ENCODE measurements at places on chromosomes 7 and 10.

DNA sequence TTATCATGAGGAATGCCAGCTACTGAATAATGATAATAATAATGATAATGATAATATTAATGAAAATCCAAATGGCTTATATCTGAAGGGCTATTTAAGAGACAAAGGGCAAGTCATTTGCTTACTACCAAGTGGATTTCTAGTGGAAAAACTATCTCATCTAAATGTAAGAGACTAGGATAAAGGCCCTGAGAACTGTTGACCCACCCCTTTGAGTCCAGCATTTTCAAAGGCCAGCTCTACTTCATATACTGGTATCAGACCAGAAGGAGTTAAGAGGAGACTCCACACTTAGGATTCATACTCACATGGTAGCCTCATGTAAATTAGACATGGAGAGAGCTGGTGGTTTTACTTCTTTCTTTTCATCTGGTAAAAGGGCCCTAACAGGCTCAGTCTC lies 76.0 kb downstream of the PHYHIPL start:
- DNase-seq, result no peak

DNA sequence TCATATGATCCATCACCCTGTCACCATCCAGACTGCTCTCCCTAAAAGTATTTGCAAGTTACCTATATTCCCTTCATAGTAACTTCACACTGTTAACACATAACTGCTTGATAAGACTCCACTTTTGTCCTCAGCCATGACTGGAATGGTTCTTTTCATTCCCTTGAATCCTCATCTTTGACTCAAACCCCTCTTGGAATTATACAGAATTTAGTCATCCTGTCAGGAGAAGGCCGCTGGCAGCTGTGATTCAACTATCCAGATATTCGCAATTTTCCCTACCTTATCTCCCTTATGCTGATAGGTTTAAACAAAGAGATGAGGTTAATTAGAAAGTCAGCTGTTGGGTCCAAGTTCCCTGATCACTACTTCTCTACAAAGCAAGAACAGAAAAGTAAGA lies 143.0 kb upstream of the HPS1 start:
- DNase-seq, result no peak

GRCh38 chr7:139734395-139734794 lies 43.4 kb downstream of the HIPK2 start:
- no peak for DNase-seq

GRCh38 chr10:42879380-42880254 lies 97.0 kb downstream of the BMS1 start:
- no peak for DNase-seq

DNA sequence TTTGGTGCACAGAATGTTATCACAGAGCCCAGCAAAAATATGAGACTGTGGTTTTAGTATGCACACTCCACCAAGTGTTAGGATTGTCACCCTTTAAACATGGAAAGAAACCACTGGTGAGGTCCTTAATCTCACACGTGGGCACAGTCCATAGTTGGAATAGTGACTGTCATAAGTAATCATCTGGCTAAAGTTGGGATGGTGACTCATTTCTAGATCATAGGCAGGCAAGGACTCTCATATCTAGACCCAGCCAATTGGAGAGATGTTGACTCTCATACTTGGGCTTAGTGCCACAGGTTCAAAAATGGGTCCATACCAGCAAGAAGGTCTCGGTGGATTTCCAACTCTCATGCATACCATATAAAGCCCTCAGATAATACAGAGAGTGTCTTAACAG lies 39.6 kb upstream of the ZNF680 start:
- no peak for DNase-seq

GRCh38 chr10:96671211-96671890 lies 49.0 kb downstream of the PIK3AP1 start:
- DNase-seq, result no peak

DNA sequence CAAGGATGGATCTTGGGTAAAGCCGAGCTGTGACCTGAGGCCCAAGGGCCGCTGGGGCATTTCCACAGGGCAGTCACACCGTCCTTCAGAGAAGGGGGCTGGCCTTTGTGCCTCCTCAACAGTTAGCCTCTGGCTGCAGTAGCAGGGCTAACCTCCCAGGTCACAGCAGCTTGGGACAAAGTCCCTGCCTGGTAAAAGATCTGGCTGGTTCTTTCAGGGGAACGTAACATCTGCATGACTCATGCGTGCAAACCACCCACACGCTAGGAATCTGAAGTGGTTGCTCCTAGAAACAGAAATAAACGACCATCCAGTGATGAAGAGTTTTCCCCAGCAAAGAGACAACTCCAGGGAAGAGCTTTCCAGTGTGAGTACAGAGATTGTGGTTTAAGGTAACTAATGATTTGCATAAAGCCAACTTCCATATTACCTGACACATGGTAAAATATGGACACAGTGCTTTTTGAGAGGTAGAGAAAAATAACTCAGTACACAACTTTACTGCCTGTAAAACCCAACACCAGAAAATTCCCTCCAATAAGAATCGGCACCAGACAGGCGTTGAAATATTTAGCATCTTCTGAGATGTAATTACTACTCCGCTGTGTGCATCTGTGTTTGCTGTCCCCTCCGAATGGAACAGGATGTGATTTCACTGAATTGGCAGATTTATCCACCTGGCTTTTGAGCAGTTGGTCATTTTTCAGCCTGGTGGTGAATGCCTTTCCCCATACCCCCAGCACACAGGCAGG lies 84.9 kb upstream of the ADRB1 start:
- no peak for DNase-seq

- no peak for DNase-seq
Measured at GRCh38 chr7:111869280-111869679, 307.0 kb upstream of the IMMP2L start.

GRCh38 chr7:24885305-24885704 lies 94.7 kb downstream of the OSBPL3 start:
- no peak for DNase-seq

GRCh38 chr7:30805081-30805691 lies 34.0 kb downstream of the MINDY4 start:
- DNase-seq, result no peak

All from T follicular helper cell (primary cell).